ENCODE measurements at places on chromosomes 5 and 9.

DNA sequence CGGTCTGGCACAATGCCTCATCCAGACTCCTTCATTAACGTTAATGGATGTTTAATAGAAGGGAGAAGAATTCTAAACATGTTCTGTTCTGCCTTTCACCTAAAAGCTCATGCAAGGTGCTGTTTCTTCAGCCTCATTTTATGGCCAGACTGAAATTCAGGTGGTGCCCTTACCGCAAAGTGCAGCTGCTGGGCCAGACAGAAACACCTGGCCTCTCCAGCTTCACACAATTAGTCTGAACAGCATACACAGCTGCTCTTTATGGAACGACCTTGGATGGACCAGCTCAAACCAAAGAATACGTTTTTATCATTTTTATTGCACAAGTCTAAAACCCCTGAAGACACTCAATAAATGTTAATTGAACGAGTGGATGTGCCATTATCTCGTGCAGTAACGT, 4.6 kb downstream of the SNCAIP start:
- DNase-seq: no peak

GRCh38 chr5:61319388-61320146, 12.5 kb upstream of the ZSWIM6 start:
- peak; percentile 68 for DNase-seq

DNA sequence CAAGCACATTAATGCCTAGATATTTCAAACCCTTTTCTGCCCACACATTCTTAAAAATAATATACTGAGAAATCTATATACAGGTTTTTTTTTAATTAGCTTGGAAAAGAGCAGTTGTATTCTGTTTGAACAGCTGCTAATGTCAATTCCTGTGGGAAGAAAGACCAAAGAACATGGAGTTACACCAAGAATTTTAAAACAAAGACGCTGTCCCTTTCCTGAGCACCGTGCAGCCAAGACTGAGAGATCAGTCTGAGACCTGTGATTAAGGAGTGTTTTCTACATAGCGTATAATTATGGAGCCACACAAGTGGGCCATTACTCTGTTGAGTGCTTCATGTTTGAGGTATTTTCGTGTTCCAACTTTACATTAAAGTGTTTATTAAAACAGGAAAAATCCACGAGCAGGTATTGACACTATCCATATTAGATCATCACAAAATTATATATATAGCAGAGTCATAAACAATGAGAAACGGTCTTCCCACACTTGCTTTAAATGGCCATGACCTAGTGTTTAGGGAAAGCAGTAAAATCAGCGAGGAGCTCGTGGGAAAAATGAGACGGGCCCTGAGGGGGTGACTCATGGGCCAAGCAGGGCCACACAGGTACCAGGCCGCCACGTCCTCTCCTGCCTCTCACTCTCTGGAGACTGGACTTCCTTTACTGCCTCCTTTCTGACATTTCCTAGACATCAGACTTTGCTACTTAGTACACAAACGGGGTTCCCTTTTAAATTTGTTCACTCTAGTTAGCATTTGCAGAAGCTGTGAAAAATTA, 153.1 kb upstream of the OTULINL start:
- no peak for DNase-seq

DNA sequence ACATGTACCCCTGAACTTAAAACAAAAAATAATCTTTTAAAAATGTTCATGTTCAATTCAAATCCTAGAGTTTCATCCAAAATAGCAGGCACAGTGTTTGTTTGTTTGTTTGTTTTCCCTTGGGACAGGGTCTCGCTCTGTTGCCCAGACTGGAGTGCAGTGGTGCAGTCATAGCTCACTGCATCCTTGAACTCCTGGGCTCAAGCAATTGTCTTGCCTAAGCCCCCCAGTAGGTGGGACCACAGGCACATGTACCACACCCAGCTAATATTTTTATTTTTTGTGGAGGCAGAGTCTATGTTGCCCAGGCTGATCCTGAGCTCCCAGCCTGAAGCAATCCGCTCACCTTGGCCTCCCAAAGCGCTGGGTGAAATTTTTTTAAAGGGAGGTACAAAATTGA, 5.0 kb upstream of the POLR1E start:
- no peak for DNase-seq

DNA sequence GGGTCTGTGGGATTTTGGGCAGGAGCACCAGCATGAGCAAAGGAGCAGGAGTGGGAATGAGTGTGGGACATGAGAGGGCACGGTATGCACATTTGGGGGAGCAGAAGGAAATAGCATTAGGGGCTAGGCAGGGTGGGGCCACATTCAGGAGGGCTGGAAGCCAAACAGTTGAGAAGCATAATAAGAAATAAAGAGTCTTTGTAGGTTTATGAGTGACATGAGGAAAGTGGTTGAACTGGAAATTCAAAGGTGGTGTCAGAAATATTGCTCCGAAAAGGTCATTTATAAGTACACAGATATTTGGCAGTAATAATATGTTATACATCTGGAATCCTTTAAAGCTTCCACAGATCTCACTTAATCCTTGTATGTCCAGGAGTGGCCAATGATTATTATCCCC, 26.4 kb downstream of the ARHGEF28 start:
- DNase-seq: no peak

- no peak for DNase-seq
Observed at GRCh38 chr5:2732850-2733249, 18.6 kb downstream of the IRX2 start.

DNA sequence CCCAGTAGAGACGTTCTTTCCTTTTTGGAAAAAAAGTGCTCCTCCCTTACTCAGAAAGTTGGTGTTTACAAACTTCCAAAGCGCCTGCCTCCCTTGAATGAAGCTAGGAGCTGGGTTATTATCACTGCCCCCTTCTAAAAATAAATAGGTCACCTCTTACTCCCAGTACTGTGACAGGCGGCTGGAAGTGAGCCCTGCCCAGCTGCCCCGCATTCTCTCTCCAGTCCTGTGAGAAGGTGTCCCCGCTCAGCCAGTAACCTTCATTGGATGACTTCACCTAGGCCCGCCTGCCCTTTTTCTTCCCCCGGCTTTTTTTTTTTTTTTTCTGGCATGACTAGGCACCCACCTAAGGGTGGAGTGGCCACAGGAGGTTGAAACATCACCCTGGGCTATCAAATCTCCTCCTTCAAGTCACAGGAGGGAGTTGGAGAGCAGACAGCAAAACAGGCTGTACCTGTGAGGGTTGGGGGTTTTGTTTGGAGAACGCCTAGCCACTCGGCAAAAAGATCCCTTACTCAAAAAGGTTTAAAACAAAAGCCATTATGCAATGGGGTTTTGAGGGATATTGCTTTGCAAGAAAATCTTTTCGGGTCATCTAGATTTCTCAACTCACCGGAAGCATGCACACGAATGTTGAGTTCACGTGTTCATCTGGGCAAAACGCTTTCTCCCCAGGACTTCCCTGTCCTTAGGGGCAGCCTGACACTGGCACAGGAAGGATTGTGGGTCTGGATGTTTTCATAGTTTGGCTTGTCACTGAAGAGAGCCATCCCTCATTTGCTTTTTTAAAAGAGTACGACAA, 43.3 kb upstream of the ZNF622 start:
- DNase-seq: no peak

DNA sequence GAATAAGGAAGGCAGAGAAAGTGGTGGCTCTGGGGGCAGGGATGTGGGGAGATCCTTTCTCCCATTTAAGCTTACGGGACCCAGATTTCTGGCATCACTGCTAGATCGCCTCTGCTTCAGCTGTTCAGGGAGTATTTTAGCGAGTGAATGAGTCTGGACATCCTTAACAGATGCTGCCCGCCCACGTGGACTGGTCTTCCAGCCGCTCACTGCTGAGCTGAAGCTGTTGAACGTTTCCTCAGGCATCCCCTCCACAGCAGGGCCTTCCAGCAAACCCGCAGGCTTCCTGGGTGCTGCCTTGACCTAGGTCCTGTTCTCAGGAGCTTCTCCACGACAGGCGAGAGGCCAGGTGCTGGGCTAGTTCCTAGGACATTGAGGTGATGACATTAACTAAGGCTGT, 144.4 kb upstream of the EFNA5 start:
- no peak for DNase-seq

DNA sequence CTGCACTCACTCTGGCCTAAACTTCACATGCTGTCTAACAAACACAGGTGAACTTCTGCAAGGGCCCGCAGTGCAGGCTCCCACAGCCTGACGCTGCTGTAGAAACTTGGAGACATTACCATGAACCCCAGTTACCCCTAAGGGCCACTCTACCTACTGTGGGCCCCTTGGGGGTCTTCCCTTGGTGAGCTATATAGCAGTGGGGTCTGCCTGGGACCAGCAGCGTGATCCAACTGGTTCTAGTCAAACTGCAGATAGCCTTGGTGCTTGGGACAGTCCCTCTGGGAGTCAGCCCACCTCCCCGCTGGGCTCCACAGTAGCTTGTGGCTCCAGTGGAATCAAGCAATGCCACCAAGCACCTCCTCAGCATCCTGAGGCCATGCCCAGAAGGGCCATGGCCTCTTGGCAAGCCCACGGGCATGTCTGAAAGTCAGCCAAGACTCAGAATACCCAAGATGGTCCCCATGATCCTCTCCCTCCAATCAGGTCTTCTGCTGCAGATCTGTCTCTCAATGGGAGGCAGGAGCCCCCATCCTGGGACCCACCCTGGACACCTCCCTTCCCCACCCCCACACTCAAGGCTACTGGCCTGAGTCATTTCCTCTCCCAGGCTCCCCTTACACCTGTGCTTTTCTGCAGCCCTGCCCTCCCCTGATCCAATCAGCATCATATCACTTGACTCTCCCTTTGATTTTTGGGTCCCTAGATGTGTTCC, 230.0 kb upstream of the IRX1 start:
- DNase-seq: no peak

DNA sequence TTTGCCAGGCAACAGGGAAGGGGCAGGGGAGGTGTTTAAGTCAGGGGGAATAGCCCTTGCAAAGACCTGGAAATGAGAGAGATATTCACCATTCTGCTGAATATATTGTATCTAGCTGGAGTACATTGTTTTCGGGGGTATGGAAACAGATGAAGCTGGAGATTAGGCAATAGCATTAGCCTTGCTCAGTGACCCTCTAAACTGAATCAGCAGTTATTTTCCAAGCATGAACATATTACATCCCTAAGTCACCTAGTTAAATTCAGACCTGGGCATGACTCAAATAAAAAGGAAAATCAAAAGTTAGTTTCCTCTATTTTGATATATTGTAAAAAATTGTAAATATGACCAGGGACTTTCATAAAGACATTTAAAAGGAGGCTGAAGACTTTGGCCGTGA, 544.6 kb upstream of the TRPC7 start:
- DNase-seq: no peak

GRCh38 chr9:4714266-4715016, 26.6 kb downstream of the AK3 start:
- no peak for DNase-seq

DNA sequence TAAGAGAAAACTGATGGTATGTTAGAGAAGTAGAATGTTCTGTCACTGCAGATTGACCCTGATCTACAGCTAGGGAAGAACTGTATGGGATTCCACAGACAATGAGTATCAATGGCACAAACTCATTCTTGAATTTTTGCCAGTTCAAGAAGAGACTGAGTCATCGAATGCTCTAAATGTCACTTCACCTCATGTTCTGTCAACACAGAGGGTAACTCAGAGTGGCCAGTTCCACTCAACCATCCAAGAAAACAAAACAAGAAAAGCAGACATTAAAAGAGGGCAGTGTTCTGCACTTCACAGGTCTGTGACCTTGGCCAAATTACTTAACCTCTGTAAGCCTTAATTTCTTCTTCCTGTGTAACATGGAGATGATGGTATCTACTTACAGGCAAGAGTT, 132.2 kb upstream of the HMHB1 start:
- no peak for DNase-seq

DNA sequence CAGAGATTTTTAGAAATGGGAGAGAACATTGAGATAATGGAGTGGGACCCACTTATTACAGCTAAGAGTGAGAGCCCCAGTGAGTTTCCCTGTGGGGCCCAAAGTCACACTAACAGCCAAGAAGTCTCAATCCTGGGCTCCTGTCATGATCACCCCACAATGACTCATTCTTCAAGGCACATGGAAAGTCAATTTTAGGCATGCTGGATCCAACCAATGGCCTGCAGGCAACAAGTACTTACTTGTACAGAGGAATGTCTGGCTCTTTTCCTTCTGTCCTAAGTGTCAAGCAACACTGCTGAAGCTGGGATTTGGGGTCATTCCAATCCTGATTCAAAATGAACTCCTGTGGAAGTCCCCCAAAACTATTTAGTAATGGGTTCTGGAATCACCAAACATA, 123.1 kb downstream of the DROSHA start:
- DNase-seq: no peak

DNA sequence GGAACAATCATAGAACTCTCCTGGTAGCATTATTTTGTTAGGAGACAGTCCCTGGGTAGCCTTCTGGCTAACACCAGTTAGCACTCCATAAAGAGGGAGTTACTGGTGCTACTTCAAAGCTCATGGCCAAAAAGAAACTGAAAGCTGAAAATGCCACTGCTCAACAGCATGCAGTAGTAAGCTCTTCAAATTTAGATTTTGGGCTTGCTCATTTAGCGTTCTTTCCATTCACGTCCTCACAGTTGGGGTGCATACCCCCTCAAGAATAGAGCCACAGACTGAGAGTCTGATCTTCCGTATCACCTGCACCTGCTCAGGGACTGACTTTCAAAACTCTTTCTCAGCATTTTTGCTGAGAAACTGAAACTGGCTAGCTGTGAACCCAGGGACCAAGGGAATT, 24.7 kb downstream of the NTRK2 start:
- DNase-seq: no peak

- no peak for DNase-seq
Observed at GRCh38 chr5:145925803-145926202, 10.6 kb upstream of the SH3RF2 start.

GRCh38 chr5:58944221-58944620, 361.3 kb downstream of the RAB3C start:
- no peak for DNase-seq

DNA sequence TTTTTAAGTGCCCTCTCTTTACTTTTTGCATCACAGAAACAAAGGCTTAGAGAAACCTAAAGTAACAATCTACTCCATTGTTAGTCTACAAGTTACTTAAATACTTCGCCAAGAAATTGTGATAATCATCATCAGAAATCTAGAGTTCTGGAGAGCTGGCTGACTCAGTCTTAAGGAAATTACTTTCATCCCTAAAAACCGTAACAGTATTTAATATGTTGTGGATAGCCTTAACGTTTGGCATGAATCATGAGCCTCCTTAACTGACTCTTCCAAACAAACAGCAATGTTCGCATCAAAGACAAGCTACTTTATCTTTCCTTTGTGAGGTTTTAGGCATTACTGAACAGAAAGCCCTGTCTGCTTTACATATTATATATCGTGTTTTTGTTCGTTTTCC, 128.7 kb downstream of the NIPBL start:
- DNase-seq: no peak

- no peak for DNase-seq
Observed at GRCh38 chr5:58786711-58787303, 203.9 kb downstream of the RAB3C start.

GRCh38 chr5:166980666-166981065, 1310.8 kb upstream of the WWC1 start:
- no peak for DNase-seq

- DNase-seq: no peak
Observed at GRCh38 chr9:118230329-118230728, 526.1 kb downstream of the TLR4 start.

- no peak for DNase-seq
Observed at GRCh38 chr5:83401122-83401731, 70.3 kb upstream of the VCAN start.

GRCh38 chr5:89065919-89066318, 182.9 kb upstream of the MEF2C start:
- DNase-seq: no peak

Measured in stimulated activated effector memory CD8-positive, alpha-beta T cell treated with anti-CD3 and anti-CD28 coated beads, Interleukin-12 subunit alpha, Interleukin-12 subunit beta, amount 100 ng/mL, for 72 hours (primary cell).